ENCODE measurements at places on chromosomes 7 and 10.

- H3K27me3 ChIP-seq, result no peaks in the 10 kb centered on the region
- H3K36me3 ChIP-seq, result no peaks in the 10 kb centered on the region
- H3K27ac ChIP-seq, result no peak overlapping the region
- H3K4me1 ChIP-seq, result no peaks in the 10 kb centered on the region
- H3K4me3 ChIP-seq, result no peak overlapping the region
Measured at GRCh38 chr7:132045481-132045980, 489.1 kb upstream of the PODXL start.

DNA sequence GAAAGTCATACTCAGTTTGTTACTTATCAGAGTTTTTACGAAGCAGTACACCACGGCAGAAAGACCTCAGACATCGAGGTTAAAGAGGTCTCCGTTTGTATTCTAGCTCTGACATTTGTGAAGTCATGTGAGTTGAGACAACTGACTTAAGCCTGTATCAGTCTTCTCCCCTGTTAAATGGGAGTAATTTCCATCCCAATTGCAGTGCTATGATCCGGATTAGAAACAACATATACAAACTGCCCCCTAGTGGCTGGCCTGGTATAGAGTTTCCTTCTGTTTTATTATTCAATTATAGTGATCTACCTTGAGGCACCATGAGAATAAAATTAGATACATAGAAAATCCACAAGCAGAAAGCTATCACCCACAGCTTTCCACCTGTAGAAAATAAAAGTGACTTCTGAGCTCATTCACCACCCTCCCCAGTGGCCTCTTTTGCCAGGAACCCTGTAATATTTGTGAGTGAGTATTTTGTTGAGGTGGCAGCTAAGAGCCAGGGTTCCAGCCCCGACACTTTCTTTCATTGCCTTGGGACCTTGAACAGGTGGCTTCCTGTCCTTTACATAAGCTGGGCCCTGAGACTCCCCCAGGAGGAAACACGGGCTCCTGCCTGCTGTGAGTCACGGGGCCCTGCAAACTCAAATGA, 607.2 kb upstream of the MGMT start:
- H3K27ac ChIP-seq, result no peak overlapping the region
- H3K27me3 ChIP-seq, result no peaks in the 10 kb centered on the region
- no peaks in the 10 kb centered on the region for H3K36me3 ChIP-seq
- DNase-seq, result peak; percentile 80

DNA sequence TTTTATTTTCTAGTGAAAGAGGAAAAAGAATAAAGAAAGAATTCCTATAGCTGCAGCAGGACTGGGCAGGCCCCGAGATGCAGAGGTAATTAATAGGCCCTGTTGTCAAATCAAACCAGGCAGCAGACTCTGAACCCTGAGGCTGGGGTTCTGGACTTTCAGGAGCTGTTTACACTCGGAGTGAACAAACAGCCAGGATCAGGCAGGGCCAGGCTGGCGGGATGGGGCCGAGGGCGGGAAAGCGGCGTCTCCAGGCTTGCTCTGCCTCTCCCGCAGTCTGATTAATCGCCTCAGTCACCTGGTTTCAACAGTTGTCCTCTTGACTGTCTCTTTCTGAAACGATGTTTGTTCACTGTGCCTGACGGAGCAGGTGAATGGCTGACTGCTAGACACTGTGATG, 675.4 kb upstream of the FOXK1 start:
- H3K4me3 ChIP-seq, result no peak overlapping the region
- H3K4me1 ChIP-seq, result peaks cover 8% of the 10 kb centered on the region
- DNase-seq, result no peak
- H3K27me3 ChIP-seq, result no peaks in the 10 kb centered on the region
- H3K27ac ChIP-seq, result peak overlapping the region; percentile 12
- H3K36me3 ChIP-seq, result peaks cover 10% of the 10 kb centered on the region

DNA sequence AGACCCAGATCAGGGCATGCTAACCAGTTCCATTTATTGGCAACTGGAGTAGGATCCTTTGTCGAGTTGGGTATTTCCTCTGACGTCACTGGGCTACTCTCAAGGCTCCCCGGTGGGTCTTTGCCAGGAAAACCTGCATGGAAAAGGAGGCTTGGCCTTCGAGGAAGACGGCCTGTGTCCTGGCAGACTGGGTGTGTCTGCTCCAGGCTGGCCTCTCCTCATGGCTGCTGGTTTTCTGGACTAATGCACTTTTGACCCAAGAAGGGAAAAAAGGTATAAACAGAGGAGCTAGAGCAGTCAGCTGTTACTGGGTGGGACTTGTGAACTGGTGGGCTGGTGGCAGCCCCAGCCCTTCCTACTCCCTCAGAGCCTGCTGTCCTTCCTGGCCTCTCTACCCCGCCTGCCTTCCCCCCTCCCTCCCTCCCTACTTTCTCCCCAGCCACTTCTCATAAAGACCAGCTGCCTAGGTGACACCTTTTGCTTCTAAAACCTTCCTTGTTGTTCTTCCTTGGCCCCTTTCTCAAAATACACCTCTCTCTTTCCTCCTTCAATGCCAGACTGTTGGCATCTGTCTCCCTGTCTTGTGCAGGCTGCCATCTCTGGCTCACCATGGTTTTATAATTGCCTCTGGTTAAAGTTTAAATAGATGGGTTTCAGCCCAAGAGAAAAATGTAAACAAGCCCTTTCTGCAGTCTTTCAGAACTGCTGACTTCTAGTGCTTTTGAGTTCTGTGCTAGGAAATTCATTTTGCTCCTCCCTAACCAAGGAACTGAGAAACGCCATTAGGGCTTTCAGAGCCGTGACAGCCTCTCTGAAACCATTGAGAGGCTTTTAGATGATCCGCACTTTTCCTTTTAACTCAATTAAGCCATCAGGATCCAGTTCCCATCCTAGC, 101.8 kb upstream of the MKLN1 start:
- no peak overlapping the region for H3K4me3 ChIP-seq
- no peaks in the 10 kb centered on the region for H3K4me1 ChIP-seq
- H3K27me3 ChIP-seq, result no peaks in the 10 kb centered on the region
- no peak overlapping the region for H3K27ac ChIP-seq
- peak; percentile 32 for DNase-seq
- no peaks in the 10 kb centered on the region for H3K36me3 ChIP-seq

GRCh38 chr10:51894771-51895578, 195.6 kb upstream of the CSTF2T start:
- DNase-seq, result peak; percentile 77
- H3K36me3 ChIP-seq, result no peaks in the 10 kb centered on the region
- H3K27ac ChIP-seq, result no peak overlapping the region
- no peaks in the 10 kb centered on the region for H3K4me1 ChIP-seq

DNA sequence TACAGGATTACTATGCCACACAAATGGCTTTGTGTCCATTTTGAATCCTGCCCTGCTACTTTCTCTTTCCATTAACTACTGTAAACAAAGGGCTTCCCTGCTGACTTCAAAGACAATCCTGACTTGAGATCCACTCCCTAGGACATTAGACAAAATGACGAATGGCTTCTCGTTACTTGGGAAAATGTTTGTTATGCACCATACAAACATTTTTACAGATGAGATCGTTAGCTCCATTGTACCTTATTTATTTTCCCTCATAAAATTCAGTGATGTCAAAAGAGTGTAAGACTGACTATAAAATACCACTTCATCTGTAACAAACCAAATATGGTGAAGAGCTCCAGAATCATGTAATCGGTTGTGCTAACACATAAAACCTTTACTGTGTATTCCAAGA, 121.8 kb downstream of the CD36 start:
- H3K4me3 ChIP-seq, result no peak overlapping the region
- H3K36me3 ChIP-seq, result peaks cover 2% of the 10 kb centered on the region
- no peaks in the 10 kb centered on the region for H3K27me3 ChIP-seq
- no peak overlapping the region for H3K27ac ChIP-seq

DNA sequence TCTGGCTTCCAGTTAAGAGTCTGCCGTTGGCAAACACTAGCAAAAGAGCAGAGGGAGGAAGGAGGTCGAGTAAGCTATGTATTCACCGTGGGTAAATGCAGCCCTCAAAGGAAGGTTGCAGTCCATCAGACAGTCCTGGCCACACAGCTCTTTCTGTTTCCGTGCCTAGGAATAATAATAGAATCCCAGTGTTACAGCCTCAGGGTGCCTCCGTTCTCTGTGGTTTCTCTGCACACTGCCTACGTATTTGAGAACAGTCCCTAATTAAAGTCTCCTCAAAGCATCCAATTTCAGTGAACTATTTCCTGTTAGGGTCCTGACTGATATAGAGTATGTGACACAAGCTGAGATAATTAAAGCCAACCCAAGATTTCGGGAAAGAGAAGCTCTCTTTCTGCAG, 176.7 kb downstream of the GPAM start:
- H3K27ac ChIP-seq, result no peak overlapping the region
- H3K27me3 ChIP-seq, result no peaks in the 10 kb centered on the region
- no peak overlapping the region for H3K4me3 ChIP-seq
- no peak for DNase-seq
- H3K36me3 ChIP-seq, result no peaks in the 10 kb centered on the region

- H3K27me3 ChIP-seq, result no peaks in the 10 kb centered on the region
- H3K27ac ChIP-seq, result no peak overlapping the region
- no peak overlapping the region for H3K4me3 ChIP-seq
- no peaks in the 10 kb centered on the region for H3K36me3 ChIP-seq
Measured at GRCh38 chr7:159068488-159068811, 76.2 kb downstream of the VIPR2 start.

- H3K4me3 ChIP-seq, result no peak overlapping the region
- peak; percentile 71 for DNase-seq
- no peaks in the 10 kb centered on the region for H3K4me1 ChIP-seq
- no peak overlapping the region for H3K27ac ChIP-seq
- H3K27me3 ChIP-seq, result no peaks in the 10 kb centered on the region
- no peaks in the 10 kb centered on the region for H3K36me3 ChIP-seq
Measured at GRCh38 chr7:111232249-111233084, 141.5 kb downstream of the LRRN3 start.

- H3K27me3 ChIP-seq, result no peaks in the 10 kb centered on the region
- H3K4me1 ChIP-seq, result peaks cover 12% of the 10 kb centered on the region
- H3K36me3 ChIP-seq, result peaks cover 2% of the 10 kb centered on the region
- no peak for DNase-seq
Measured at GRCh38 chr7:101433688-101434087, 71.0 kb downstream of the COL26A1 start.

- H3K4me1 ChIP-seq, result no peaks in the 10 kb centered on the region
- no peak overlapping the region for H3K27ac ChIP-seq
- no peak for DNase-seq
- no peaks in the 10 kb centered on the region for H3K27me3 ChIP-seq
Measured at GRCh38 chr10:86651631-86652331, 2.6 kb upstream of the OPN4 start.

- no peaks in the 10 kb centered on the region for H3K27me3 ChIP-seq
- no peak overlapping the region for H3K27ac ChIP-seq
- DNase-seq, result no peak
- H3K4me1 ChIP-seq, result peaks cover 6% of the 10 kb centered on the region
Measured at GRCh38 chr10:122338609-122339441, 35.7 kb upstream of the PLEKHA1 start.

- no peak for DNase-seq
- no peaks in the 10 kb centered on the region for H3K36me3 ChIP-seq
- H3K4me3 ChIP-seq, result no peak overlapping the region
- no peaks in the 10 kb centered on the region for H3K27me3 ChIP-seq
- H3K4me1 ChIP-seq, result no peaks in the 10 kb centered on the region
- H3K27ac ChIP-seq, result no peak overlapping the region
Measured at GRCh38 chr10:132481690-132482089, 55.9 kb upstream of the INPP5A start.

DNA sequence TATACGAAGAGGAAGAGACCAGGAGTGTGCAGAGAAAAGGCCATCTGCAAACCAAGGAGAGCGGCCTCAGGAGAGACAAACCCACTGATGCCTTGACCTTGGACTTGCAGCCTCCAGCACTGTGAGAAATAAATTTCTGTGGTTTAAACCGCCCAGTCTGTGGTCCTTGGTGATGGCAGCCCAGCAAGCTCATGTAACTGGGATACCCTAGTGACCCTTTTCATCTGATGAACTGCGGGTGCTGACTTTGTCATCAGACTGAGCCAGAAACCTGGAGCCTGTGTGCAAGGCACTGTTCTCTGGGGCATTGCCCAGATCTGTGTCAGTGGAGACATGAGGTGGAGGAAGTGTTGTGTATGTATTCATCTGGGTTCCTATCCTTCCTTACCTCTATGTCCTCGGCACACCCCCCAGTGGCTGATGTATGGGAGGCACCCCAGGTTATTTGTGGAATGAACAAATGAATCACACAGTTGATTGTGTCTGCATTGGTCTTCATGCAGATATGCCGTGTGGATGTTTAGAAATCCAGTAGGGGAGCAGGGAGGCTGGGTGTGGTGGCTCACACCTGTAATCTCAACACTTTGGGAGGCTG, 64.5 kb upstream of the BTBD16 start:
- DNase-seq, result no peak
- peaks cover 7% of the 10 kb centered on the region for H3K36me3 ChIP-seq
- H3K4me3 ChIP-seq, result no peak overlapping the region
- H3K4me1 ChIP-seq, result no peaks in the 10 kb centered on the region

- H3K27me3 ChIP-seq, result no peaks in the 10 kb centered on the region
- no peak overlapping the region for H3K4me3 ChIP-seq
- no peak for DNase-seq
- H3K27ac ChIP-seq, result no peak overlapping the region
Measured at GRCh38 chr7:99073839-99074446, 70.0 kb downstream of the SMURF1 start.

Data from trophoblast cell (in vitro differentiated cells and primary cell).